Caco-2 (cell line): ENCODE measurements at places on chromosomes 4 and X. TPM values are rescaled to one million over a fixed set of nuclear protein-coding genes. Genes with fewer than 3 reads are reported as not detected.

Gene SASH3
- total RNA-seq = not detected in 2 replicates

- no peak overlapping the region for H3K27ac ChIP-seq
- no peaks in the 10 kb centered on the region for H3K4me1 ChIP-seq
- H3K4me3 ChIP-seq = no peak overlapping the region
- H3K27me3 ChIP-seq = no peaks in the 10 kb centered on the region
- no peaks in the 10 kb centered on the region for H3K36me3 ChIP-seq
- DNase-seq = no peak
Measured at GRCh38 chr4:111441687-111442086, 703.6 kb upstream of the FAM241A start.

Gene NFKB1
- total RNA-seq = 33.0 and 39.8 TPM in 2 replicates

DNA sequence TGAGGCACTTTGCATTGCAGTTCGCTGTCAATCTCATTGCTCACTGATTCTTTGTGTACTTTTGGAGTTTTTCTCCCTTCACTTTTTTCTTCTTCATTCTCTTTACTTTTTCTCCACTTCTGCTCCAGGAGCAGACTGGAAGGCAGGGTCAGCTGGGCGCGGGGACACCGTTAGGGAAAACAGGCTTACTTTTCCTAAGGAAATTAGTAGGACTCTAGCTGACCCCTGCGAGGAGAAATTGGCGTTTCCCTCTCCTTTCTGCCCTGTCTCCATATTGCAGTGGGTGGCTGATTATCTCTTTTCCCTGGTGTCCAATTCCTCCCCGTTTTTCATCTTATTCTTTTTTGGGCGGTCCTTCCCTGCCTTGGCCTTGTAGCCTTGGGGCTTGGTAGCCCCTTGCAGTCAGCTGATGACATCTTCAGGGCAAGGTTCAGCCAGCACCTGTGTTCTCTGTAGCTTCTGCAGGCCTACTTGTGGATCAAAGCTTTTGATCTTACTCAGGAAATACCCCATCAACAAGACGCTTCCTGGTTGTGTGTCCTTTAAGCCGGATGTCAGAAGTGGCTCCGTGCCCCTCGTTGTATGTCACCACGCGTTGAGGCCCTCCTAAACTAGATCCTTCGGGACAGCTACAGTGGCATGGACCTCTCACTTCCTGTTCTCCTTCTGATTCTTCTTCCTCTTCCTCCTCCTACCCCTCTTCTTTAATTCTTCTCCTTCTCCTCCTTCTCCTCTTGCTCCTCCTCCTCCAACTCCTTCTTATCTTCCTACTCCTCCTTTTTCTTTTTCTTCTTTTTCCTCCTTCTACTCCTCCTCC is 36.1 kb downstream of the NBDY start:
- H3K36me3 ChIP-seq = no peaks in the 10 kb centered on the region
- no peaks in the 10 kb centered on the region for H3K4me1 ChIP-seq
- H3K27me3 ChIP-seq = no peaks in the 10 kb centered on the region
- H3K4me3 ChIP-seq = no peak overlapping the region
- no peak overlapping the region for H3K27ac ChIP-seq
- DNase-seq = no peak

DNA sequence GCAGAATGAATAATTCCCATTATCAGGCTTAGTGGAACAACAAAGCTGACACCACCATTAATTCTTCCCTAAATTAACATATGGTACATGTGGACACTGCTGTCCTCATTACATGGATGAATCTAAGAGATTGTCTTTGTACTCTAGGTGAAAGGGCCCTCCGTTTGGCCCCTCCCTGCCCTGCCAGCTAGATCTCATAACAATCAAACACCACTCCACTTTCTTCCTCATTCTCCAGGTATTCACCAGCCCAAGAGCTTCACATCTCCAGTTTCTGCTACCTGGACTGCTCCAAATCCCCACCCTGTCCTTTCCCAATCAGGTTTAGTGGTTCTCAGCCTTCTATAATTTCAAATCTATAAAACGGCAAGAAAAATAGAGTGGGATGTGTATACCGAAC is 3.8 kb downstream of the HSD17B11 start:
- no peak overlapping the region for H3K27ac ChIP-seq
- DNase-seq = no peak
- peaks cover 9% of the 10 kb centered on the region; the same call in 1 of the 2 replicates for H3K4me1 ChIP-seq
- no peaks in the 10 kb centered on the region; the same call in 1 of the 2 replicates for H3K36me3 ChIP-seq

Gene SLIT2
- total RNA-seq = 0.68 and 0.72 TPM in 2 replicates

GRCh38 chrX:20270562-20270890 is 3.8 kb upstream of the RPS6KA3 start:
- peaks cover 41% of the 10 kb centered on the region for H3K4me1 ChIP-seq
- no peaks in the 10 kb centered on the region for H3K27me3 ChIP-seq
- DNase-seq = no peak
- H3K36me3 ChIP-seq = no peaks in the 10 kb centered on the region
- no peak overlapping the region for H3K27ac ChIP-seq
